Aorta (tissue), 5 donors: ENCODE measurements at places on chromosomes 5 and 9.

DNA sequence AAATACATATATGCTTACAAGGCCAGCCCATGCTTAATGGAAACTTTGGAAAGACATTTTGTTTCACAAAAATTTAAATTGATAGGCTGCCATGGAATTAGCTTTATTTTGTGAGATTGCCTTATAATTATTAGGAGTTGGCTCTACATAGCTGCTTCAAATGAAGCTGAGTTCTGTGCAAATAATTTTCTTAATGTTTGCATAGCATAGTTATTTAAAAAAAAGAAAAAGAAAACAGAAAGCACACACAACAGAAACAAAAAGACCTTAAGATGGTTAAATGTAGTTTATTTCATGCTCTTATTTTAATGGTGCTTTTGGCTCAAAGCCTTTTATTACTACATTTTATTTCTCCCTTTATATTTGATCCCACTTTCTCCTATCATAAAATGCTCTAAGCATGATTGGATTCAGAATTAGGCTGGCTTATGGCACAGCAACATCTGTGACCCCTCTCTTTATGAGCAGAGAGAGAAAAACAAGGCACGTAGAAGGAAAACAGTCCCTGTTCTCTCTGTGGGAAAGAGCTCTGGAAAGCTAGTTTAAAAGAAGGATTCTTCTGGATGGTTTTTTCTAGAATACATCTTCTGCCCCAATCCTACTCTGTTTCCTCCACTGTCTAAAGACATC lies 530.5 kb downstream of the NTRK2 start:
- no peak for DNase-seq

DNA sequence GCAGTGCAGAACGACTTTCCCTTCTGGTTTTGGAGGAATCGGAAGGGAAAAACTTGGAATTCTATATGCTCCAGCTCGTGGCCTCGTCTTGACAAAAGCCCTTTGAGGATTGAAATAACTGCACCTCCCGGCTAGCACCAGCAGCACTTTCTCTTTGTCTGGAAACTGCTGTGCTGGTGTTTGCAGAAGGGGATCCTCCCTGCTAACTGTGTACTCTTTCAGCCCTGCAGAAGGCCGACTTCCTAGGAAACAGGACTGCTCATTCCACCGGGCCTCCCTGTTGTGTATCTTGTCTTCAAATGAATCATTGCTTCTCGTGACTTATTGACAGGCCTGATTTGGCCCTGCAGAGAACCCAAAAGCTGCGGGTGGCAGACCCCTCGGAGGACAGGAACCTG lies 23.6 kb downstream of the STC2 start:
- no peak for DNase-seq

- no peak for DNase-seq
These were observed 61.0 kb downstream of the SUB1 start for GRCh38 chr5:32646061-32646969.

DNA sequence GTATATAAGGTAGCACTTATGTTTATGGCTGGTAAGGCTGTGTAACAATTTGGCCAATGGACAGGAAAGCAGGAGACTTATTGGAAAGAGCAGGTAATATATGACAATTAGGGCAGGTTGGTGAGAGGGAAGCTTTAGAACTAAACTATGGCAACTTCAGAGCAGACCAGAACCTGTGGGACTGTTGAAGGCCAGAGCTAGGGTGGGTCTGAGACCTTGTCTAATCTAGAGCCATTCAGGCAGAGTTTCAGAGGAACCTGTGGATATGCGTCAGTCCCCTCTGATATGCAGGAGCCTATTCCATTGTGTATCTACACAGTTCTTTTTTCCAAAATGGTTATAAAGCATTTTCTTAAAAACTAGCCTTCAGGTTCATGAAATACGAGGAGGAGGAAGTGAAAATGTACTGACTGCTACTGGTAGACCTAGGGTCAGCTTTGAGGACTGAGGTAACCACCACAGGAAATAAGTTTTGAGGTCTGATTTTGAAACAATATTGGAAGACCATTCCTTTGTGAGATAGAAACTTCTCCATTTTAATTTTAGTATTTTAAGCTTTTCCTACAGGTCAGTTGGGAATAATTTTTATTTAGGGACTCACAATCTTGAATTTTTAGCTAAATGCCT lies 37.6 kb downstream of the ELL2 start:
- no peak for DNase-seq

- no peak for DNase-seq
These were observed 23.5 kb upstream of the IL12B start for GRCh38 chr5:159353661-159354252.

GRCh38 chr5:50292735-50293394 lies 148.2 kb downstream of the EMB start:
- DNase-seq = peak; percentile 53

GRCh38 chr9:84874596-84874995 lies 205.1 kb downstream of the NTRK2 start:
- no peak for DNase-seq

GRCh38 chr9:120306561-120306960 lies 273.4 kb downstream of the CDK5RAP2 start:
- DNase-seq = no peak

GRCh38 chr5:75054134-75054930 lies 2.0 kb upstream of the GCNT4 start:
- peak; percentile 53 for DNase-seq
